AML-193 (cell line): ENCODE measurements at places on chromosomes 7 and 10.

- DNase-seq = no peak
These were observed 23.2 kb downstream of the STEAP1B start for GRCh38 chr7:22476824-22477223.

- DNase-seq = no peak
These were observed 164.2 kb upstream of the ITGB1 start for GRCh38 chr10:33122014-33122809.

- no peak for DNase-seq
These were observed 106.4 kb upstream of the GJD4 start for GRCh38 chr10:35498693-35499092.

GRCh38 chr10:122072491-122072890 lies 83.5 kb downstream of the TACC2 start:
- no peak for DNase-seq

- no peak for DNase-seq
These were observed 457.6 kb downstream of the SEMA3D start for GRCh38 chr7:84729284-84729683.

DNA sequence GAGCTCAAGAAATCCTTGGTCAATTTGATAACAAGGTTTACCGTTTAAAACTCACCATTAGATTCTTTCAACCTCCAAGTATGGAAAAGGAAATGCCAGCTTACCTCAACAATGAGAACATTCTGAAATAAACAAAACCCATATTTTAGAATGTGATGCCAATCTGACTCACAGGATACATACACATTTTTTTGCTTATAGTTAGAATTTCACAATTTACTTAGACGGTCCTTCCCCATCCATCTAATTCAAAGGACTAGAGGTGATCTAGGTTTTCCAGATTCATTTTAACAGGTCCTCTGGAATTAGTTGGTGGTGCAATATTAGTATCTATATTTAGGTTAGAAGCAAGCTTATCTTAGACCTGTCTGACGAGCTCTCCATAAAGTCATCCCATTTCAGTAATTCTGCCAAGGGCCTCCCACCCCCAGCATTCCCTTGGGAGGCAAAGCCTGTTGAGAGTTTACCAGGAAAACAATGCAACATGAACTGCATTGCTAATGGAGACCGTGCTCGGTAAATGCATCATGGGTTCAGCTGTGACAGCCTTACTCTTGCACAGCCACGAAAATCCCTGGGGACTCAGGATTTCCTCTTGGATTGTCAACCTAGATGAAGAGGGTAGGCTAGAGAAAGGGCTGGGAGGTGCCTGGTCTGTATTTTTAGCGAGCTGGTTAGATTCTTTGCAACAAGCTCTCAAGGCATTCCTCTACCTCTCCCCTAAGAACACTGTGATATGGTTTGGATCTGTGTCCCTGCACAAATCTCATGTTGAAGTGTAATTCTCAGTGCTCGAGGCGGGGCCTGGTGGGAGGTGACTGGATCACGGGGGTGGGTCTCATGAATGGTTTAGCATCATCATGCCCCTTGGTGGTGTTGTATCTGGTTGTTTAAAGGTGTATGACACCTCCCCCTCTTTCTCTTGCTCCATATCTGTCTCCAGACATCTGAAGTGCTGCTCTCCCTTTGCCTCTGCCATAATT lies 93.8 kb downstream of the PRTFDC1 start:
- DNase-seq = no peak

DNA sequence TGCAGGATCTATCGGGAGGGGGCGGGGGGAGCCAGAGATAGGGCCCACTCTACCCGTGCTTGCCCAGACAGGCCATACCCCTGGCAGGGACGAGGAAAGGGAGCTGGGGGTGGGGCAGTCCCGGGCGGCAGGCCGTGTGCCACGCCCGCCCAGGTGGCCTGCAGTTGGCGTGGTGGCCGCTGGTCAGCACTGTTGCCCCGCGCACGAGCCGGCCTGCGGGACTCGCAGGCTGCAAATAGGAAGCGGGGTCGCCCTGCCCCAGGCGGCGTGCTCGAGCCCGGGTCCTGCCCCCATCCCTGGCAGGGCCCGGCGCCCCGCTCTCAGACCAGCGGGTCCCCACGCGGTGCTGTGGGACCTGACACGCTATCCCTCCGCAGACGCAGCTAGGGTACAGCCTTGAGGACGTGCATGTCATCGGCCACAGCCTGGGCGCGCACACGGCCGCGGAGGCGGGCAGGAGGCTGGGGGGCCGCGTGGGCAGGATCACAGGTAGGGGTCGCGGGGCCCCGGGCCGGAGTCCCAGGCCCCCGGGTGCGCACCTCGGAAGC lies 6.7 kb downstream of the PNLIPRP2 start:
- no peak for DNase-seq

DNA sequence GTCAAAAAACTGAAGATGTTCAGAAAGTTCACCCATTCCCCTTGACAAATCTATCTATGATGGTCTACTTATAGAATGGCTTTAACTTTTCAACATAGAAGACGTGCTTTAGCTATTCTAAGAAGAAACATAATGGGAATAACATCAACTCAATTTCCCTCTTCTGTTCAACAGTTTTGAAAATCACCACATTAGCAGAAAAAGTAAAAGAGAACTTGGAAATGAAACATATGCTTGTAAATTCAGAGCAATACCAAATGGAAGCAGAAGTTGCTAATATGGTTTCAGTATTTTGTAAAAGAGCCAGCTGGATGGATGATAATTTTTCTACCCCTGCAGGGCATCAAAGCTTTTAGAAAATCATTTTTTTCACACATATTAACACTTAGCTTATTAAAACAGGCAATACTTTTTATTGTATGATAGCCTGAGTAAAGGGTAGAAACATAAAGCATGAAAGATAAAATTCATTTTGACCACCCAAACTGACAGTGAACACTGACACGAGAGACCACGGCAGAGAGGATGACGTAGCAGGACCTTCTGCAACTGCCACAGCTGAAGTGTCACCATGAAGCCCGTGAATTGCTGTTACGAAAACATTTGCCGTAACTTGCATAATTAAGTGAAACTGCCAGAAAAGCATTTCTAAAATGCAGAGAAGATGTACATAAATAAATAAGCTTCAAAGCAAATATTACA lies 39.2 kb upstream of the FEZF1 start:
- no peak for DNase-seq

DNA sequence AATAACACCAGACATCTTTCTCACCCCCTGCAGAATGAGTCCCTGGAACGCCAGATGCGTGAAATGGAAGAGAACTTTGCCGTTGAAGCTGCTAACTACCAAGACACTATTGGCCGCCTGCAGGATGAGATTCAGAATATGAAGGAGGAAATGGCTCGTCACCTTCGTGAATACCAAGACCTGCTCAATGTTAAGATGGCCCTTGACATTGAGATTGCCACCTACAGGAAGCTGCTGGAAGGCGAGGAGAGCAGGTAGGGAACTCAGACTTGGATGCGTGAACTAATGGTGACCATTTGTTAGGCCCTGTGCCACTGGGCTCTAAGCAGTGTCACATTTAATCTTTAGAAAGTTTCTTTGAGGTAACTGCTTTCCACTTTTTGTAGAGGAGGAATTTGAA lies 7.1 kb downstream of the VIM start:
- DNase-seq = no peak

- no peak for DNase-seq
These were observed 43.0 kb downstream of the TMEM130 start for GRCh38 chr7:98826811-98827231.

DNA sequence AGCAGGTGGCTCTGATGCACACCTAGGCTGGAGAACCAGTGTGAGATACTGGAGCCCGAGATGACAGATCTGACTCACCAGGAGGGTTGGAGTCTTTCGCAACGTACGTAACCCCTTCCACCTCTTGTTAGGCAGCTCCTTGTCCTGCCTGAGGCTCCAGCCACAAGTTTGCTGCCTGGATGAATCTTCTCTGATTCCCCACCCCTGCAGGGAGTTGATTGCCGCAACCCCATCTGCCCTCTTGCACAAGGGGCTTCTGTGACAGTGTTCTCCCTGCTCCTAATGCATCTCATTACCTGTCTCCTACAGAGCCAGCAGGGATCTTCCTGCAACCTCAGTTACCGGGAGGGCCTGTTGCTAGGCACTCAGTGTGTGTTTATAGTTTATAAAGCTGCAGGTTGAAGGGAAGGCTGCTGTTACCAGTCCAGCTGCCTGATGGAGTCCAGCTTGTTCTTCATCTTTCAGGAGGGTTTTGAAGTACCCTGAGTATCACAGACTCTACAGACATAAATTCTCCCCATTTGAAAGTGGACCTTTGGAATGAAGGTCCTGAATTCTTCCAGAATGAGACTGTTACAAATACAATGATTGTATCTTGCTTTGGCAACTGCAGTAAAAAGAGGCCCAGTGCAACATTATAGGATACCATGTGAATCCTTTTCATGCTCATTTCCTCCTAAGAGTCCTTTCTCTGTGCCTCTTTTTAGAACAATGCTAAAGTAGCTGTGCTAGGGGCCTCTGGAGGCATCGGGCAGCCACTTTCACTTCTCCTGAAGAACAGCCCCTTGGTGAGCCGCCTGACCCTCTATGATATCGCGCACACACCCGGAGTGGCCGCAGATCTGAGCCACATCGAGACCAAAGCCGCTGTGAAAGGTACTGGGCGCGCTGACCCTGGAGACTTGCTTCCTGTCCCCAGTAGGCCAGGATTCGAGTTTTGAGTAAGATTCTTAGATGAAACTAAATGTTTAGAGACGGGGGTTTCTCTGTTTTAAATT lies 6.5 kb downstream of the MDH2 start:
- DNase-seq = peak; percentile 78
